ENCODE measurements at places on chromosomes 6 and 20.
A peak's percentile ranks its signal among the peaks of the same experiment; 100 is the strongest.

DNA sequence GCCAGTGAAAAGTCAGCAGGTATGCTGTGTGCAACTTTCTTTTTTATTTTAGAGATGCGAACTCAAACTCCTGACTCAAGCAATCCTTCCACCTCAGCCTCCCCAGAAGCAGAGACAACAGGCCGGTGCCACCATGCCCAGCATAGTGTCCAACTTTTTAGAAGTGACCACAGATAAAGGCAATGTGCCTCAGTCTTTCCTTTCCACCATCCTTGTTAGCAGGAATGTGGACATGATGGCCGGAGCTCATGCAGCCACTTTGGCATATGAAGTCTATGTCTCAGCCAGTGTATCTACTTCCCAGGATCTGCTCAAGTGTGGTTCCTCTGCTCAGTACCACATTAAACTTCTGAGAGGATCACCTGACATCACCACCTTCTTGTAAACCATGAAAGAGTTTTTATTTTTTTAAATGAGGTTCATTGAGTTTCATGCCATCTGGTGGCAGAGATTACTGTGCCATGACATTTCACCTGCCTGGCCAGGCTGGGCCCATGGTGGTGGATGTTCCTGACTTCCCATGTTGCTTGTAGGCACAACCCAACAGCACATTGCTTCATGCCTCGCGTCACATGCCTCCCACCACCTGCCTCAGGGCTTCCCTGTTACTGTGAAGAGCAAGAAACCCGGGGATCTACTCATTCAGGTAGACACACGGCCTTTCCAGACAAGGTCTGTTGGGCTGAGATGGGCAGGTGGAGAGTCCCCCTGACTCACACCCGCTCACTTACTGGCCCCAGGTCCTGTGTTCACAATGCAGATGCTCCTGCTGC, 216.5 kb downstream of the LY86 start:
- DNase-seq: no peak

DNA sequence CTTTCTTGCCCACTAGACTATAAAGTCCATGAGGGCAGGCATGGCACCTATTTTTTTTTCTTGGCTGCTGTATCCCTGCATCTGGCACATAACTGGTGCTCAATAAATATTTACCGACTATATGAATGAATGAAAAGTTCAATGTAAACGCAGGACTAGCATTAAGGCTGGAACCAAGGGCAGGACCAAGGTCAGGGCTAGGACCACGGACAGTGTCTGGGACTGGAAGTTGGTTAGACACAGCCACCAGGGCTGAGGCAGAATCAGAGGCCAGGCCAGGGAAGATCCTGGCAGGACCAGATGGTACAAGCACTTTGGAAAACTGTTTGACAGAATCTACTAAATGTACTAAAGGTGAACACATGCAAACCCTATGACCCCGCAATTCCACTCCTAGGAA, 3.7 kb downstream of the TNXB start:
- DNase-seq: no peak

DNA sequence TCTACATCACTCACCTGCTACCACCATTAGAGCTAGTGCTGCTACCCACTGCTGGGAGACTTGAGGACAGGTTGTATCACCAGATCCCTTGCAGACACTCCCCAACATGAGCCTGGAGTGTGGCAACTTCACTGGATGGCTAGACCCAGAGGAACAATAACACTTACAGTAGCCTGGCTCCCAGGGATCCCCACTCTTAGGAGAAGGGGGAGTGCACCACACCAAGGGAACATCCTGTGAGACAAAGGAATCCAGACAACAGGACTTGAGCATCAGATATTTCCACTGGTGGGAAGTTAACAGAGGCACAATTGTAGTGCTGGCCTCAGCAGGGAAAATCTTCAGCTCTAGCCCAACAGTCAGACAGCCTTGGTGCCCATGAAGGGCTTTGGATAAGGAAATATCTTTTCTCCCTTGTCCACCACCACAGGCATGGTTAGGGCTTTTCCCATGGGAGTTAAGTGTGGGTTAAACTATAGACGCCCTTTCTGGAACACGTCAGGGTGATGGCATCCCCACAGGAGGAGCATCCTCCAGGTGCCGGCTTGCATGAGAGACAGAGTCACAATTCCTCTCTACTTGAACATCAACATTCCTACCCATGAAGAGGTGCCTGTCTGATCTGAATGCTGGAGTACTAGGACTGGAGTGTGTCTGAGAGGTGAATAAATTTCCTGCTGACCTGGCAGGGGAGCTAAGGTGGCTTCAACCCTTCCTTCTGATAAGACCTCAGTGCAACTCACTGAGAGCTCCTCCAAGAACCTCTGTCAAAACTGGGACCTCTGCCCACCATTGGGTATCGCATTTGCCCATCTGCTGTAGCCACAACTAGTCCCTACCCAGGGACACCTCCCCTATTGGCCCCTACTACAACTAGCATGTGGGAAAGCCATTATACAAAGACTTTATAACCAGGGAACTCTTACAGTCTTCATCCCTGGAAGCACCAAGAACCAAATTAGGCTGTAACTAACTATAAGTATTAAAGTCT, 55.4 kb upstream of the SIRPG start:
- no peak for DNase-seq

DNA sequence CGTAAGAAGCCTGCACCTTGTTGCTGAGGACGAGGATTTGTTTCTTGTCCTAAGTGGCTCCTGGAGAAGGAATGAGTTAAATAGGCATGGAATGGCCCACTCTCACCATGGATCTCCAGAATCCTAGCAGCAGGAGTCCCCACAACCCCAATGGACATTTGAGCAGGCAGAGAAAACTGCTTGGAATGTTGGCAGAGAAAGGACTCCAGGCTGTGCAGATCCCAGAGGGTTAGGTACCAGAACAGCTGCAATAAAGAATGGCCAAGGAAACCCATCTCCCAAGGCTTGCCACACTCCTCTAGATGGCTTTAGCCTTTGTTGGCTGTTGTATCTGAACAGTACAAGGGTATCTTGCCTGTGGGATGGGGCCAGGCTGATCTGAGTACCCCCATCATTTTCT, 1415.7 kb upstream of the ADGRB3 start:
- no peak for DNase-seq

DNA sequence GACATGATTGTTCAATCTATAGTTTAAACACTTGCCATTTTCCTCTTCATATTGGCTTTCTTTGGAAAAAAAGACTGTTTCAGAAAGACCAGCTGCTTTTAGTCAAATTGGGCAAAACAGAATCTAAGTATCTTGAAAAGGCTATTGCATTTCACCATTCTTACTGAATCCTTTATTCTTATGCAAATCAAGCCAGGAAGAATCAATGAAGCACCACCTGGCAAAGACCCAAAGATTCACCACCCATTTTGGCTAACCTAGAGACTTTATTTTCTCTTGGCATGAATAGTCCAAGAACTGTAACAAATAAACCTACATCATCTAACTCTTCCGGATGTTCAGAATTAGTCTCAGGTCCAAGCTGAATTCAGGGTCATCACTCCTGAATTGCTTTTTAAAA, 71.3 kb upstream of the EYA4 start:
- no peak for DNase-seq

DNA sequence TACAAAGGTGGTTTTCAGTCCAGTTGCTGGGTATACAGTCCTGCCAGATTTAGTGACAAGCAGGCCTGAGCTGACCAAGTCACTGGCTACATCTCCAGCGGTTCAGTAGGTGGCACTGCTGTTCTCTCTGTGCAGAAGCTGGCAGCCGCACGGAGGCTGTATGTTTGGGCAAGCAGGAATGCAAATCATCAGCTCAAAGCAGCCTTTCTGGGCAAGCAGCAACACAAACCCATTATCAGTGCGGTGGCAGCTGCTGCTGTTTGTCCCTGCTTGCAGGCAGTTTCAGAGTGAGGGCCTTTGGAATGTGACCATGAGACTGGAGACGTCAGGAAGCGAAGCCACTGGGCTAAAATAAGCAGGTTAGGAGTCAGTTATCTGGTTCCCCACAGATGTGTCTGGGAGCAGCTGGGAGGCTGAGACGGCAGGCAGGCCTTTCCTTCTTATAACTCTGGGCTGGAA, 72.5 kb downstream of the TXLNB start:
- peak; percentile 84 for DNase-seq

DNA sequence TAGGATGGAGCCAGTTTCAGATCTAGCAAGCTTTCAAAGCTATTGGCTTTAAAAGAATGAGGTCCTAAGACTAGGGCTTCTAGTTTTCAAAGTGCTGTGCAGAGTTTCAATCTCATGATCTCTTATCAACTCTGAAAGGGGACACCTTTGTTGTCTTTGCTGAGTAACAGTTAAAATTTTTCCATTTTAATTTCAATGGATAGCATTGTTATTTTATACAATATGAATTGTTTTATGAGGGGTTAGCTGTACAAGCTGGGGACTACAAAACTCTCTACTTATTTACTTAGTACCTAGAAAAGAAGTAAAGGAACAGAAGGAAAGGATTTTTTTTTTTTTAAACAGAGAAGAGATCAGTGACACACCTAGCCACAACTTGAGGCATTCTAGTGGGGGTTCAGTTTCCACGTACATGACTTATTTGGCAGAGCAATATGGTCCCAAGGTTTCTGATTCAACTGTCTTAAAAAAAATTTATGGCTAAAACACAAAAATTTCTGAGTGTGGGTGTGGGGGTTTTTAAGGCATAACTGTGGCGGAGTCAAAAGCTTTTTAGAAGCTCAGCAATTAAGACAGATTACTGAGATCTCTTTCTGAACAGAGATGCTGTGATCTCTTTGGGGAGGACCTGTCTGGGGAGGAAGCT, 46.1 kb upstream of the JAG1 start:
- DNase-seq: no peak

DNA sequence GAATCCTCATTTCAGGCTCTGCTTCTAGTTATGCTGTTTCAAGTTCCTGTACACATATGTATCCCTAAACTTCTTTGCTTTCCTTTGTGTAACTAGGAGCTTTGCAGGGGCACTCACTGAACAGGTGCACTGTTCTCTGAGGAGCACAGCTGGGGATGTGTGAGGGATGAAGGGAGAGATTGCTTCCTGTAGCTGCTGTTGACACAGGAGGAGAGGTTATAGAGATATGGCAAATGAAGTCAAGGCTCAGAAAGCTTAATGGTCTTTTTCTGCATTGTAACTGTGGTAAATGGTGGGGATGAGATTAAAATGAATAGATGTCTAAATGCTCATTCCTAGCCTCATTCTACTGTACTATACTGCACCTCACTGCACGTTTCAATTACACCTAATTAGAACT, 454.3 kb downstream of the BTBD3 start:
- no peak for DNase-seq

- no peak for DNase-seq
Measured at GRCh38 chr20:16124911-16125776, 448.1 kb downstream of the KIF16B start.

DNA sequence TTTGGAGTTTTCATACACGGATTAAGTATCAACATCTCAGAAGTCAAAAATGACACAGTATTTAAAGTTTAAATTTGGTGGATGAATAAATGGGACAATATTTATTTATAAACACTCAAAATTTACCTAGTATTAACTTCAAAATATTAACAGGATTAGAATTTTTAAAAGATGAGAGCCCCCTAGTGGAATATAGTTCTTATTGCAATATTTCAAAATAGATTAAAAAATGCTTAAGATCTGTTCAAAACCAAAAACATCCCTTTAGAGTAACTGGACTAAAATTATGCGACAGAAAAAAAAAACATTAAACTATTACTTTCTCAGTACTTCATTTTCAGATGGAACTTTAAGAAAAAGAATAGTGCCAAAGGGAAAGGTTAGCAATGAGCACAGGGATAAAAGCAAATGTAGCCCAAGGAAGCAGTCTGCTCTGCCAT, 56.6 kb downstream of the SNX14 start:
- DNase-seq: no peak

- peak; percentile 44 for DNase-seq
Measured at GRCh38 chr6:29834564-29835436, 7.2 kb downstream of the HLA-G start.

GRCh38 chr6:39992861-39993622, 58.8 kb upstream of the MOCS1 start:
- DNase-seq: no peak

GRCh38 chr6:27275025-27275956, 27.8 kb downstream of the PRSS16 start:
- DNase-seq: peak; percentile 46

DNA sequence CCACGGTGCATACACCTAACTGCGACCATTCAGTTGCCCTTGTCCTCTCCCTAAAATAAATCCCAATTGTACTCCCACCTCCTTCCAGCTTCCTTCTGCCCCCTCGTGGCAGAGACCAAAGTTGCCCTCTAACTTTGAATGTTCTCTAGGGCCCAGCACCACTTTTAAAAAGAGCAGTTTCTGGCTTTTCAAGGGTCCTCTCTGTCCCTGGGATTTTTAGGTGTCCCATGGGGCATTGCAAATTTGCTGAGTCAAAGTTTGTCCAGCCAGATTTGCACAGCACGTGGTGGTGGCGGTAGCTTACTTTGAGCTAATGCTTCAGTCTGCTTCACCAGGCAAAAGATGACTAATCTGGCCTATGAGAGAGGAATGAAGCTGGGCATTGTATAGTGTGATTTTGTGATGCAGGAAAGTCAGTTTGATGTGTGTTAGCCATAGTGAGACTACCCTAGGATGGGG, 100.2 kb downstream of the PERP start:
- DNase-seq: peak; percentile 73

- no peak for DNase-seq
Measured at GRCh38 chr6:15509335-15509933, 153.4 kb downstream of the DTNBP1 start.

GRCh38 chr6:18360188-18360587, 27.0 kb upstream of the RNF144B start:
- DNase-seq: no peak

GRCh38 chr20:20697325-20697845, 15.1 kb downstream of the RALGAPA2 start:
- DNase-seq: no peak

- no peak for DNase-seq
Measured at GRCh38 chr20:48846516-48847492, 19.0 kb upstream of the PREX1 start.

DNA sequence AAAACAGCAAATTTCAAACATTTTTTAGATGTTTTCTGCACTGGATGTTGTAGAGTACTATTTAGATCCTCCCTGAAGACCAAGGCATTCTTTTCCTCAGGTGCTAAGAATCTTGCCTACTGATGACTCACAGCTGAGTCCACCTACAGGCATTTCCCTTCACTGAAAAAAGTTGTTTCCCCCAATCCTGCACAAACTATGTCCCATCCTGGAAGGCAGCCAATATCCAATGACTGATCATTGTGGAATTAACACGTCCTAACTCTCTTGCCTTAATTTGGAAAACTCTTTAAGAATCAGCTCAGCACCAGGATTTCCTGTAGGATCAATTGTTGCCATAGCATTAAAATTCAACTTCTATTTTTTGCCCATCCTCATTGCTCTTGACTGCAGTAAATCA, 268.4 kb upstream of the IRAK1BP1 start:
- DNase-seq: no peak

GRCh38 chr20:13170771-13171170, 50.3 kb upstream of the ISM1 start:
- DNase-seq: no peak

DNA sequence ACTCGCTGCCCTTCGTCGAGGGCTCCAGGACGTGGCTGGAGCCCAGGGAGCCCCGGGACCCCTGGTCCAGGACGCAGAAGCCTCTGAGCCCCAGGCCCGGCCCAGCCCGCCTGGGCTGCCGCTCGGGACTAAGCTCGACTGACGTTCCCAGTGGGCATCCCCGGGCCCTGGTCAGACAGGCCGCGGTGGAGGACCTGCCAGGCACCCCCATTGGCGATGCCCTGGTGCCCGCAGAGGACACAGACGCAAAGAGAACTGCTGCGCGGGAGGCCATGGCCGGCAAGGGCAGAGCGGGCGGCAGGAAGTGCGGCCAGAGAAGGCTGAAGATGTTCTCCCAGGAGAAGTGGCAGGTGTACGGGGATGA, 28.9 kb downstream of the ZNF831 start:
- no peak for DNase-seq
